NCI-H2107 (cell line): ENCODE measurements at places on chromosomes 7 and 10.

DNA sequence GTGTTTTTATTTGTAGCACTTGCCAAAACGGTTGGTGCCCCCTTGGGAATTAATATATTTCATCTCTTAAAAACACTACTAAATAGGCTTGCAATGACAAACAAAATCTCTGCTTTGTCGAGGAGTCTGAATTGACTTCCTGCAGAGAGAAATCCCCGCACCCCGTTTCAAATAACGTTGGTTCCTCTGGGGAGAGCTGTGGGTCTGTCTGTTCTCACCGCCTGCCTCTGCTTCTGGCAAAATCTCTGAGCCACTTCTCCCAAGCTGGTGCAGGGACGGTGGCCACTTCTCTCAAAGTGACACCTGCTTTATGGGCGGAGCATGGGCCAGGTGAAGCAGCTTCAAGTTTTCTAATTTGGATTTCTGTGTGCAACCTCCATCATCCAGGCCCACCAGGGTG is 186.3 kb upstream of the ADARB2 start:
- no peak for DNase-seq

GRCh38 chr7:115047958-115048720 is 126.2 kb downstream of the MDFIC start:
- no peak for DNase-seq

- no peak for DNase-seq
Observed at GRCh38 chr10:21638681-21639080, 104.6 kb downstream of the MLLT10 start.

DNA sequence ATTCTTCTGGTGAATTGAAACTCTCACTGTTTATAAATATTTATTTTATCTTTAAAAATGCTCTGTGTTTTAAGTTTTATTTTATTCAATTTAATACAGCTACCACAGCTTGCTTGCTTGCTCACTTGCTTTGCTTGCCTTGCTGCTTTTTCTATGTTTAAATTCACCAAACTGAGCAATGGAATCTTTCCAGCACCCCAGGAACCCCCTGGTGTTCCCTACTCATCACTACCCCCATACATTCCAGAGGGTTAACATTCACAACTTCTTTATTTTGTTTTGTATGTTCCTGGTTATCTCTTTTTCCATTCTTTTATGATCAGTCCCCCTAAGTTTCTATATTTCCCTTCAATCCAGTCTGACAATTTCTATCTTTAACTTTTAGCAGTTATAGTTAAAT is 166.5 kb upstream of the COL1A2 start:
- no peak for DNase-seq

GRCh38 chr7:101308245-101309085 is 13.1 kb downstream of the IFT22 start:
- DNase-seq = no peak

GRCh38 chr10:3761021-3761686 is 23.9 kb downstream of the KLF6 start:
- DNase-seq = no peak

DNA sequence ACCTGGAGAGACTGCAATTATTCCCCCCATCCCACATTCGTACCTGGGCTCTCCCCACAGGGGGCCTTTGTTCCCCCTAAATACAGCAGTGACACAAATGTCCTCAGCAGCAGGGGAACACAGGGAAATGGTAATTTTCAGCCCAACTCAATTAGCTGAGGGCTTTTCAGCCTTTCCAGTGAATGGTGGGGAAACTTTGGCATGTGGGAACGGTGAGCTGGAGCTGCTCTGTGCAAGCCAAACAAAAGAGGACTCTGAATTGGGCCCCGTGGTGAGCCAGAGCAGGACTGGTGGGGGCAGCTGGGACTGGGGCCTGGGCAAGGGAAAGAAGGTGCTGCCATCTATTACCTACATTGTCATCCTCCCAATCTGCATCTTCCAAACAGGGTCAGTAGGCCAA is 51.0 kb downstream of the FBXW4 start:
- no peak for DNase-seq

GRCh38 chr7:6705959-6706665 is 635 bp downstream of the ZNF12 start:
- no peak for DNase-seq

GRCh38 chr7:142800088-142800487 is 29.3 kb downstream of the PRSS2 start:
- DNase-seq = no peak

DNA sequence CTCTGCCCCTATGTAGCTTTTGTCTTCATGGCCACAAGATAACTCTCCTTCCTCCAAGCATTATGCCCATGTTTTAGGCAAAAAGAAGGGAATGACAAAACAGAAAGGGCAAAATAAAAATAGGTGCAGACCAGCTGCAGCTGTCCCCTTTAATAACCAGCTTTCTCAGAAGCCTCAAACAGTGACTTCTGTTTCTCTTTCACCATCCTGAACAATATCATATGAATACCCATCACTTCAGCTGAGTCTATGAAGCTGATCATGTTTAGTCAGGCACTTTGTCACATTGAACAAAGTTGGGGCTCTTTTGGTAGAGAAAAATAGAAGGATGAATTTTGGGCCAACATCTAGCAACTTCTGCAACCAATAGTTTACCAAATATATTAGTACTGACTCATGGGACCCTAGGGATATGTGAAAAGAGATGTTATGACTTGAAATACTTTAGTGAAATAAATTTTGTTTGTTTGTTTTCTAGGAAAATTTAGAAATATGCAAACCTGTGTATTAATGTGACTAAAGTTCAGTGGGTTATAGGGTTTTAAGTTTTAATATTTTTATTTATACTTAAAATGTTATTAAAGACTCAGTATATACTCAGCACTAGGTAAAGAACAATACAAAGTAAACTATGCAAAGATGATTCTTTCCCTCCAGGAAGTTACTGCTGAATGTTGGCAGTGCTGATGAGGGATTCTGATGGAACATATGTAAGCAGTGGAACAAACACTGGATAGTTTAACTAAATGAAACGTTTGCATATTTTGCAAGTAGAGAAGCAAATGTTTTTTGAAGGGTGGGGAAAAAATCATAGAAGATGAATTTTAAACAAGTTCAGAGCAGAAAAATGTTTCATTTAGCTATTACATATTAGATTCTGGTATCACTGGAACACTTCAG is 133.7 kb downstream of the FOXP2 start:
- no peak for DNase-seq

GRCh38 chr10:60903096-60903495 is 40.9 kb downstream of the RHOBTB1 start:
- DNase-seq = no peak

GRCh38 chr10:6574664-6575176 is 5.4 kb downstream of the PRKCQ start:
- DNase-seq = no peak

- no peak for DNase-seq
Observed at GRCh38 chr10:77264107-77264506, 373.5 kb downstream of the KCNMA1 start.

GRCh38 chr7:148979827-148980226 is 48.5 kb downstream of the PDIA4 start:
- DNase-seq = no peak

DNA sequence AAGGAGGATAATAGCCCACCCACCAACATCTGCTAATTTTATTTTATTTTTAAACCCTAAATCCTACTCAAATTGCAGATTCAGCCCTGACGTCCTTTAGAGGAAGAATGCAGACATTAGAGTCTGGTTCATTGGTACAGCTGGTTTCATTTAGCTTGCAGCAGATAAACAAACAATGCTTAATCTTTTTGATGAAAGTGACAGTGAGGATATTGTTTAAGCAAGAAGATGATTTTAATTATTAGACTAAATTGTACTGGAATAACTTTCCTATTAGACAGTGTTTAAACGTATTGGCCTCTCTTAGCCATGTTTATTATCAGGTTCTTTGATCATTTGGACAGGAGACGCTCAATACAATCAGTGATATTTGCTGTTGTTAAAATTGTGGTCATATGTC is 164.8 kb downstream of the CDK14 start:
- no peak for DNase-seq

DNA sequence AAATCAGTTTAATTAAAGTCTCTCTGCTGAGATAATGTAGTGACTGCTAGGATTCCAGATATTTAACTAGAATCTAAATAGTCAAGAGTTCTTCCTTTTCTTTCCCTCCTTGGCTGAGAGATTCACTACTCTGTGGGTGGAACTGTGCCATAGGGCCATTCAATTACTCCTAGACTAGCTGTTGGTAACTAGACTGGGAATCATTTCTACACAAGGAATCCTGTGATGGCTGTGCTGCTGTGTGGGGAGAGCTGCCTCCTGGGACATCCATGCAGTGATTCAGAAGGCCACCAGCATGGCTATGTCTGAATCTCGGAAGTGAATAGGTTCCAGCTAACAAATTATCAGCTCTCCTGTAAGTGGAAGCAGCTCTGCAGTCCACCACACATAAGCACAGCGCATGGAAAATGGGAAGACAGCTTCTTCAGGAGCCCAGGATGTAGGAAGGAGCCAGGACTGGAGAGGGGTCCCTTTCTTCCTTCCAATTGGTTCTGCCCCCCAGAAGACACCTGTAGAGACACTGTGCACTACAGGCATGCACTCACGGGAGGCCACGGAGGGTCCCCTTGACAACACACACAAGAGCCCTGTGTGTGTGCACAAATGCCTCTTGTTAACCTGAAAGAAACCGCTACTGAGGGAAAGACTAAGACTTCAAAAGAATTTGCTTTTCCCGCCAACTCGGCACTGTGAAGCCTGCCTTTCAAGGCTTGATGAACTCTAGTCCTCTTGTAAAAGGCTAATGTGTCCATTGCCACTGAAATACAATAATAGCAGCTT is 66.5 kb downstream of the SCRN1 start:
- DNase-seq = no peak

DNA sequence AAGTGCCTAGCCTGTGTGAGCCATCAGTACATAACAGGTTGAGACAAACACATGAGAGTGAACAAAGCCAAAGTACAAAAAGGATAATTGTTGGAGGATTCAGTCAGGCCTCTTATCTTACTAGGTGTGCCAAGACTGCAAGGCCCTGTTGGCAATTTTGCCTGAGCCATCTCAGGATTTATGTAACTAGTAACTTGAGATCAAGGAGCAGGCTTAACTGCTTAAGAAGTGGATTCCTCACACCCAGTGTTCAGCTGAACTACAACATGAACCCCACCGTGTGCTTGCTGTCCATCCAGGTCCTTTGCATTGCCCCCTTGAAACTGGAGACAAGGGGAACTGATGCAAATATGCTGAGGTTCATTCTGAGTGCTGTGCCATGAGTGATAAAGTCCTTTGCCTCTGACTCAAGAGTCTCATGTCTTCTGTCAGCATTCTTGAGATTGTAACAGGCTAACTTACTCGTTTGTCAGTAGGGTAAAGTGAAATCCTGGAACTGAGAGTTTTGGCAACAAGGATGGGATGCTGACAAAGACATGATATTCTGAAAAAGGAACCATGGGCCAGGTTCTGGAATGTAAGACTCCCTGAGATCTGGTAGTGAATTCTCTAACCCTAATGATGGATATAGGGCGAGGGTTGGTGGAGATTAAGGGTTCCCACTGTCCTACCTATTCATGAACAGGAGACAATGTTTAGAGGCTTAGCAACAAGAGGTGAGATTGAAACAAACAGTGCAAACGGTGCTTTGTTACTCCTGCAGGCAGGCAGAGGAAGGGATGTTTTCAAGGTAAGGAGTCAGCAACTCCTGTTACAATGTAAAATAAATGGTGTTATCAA is 44.1 kb upstream of the GATAD1 start:
- no peak for DNase-seq

- DNase-seq = no peak
Observed at GRCh38 chr7:831596-832166, 595 bp upstream of the SUN1 start.

DNA sequence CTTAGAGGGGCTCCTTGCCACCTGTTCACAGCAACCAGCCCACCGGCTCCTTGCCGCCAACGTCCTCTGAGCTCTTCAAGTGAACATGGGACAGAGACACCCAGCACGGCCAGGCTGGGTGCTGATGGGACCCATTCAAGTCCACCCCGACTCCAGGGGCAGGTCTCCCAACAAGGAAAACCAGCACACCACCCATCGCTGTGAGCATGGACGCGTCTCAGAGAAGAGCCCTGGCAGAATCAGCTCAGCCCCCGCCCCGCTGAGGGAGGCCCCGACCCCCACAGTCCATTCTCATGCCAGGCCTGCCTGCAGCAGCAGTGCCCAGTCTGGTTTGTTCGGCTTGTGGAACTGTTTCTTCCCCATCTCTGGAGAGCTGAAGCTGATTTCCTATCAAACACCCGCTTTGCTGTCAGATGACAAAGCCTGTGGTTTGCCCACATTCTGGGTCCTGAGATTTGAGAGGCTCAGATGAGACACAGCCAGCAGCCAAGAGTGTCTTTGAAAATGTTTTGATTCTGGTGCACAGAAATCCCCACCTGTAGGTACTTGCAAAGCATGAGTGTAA is 216.6 kb downstream of the ZMYND11 start:
- no peak for DNase-seq

- no peak for DNase-seq
Observed at GRCh38 chr7:93985101-93985500, 19.1 kb downstream of the BET1 start.

- DNase-seq = no peak
Observed at GRCh38 chr10:78931321-78932053, 137.3 kb upstream of the ZMIZ1 start.

- DNase-seq = no peak
Observed at GRCh38 chr10:120606051-120606764, 149.2 kb downstream of the PLPP4 start.

GRCh38 chr10:70324951-70325781 is 41.4 kb upstream of the NPFFR1 start:
- DNase-seq = no peak

DNA sequence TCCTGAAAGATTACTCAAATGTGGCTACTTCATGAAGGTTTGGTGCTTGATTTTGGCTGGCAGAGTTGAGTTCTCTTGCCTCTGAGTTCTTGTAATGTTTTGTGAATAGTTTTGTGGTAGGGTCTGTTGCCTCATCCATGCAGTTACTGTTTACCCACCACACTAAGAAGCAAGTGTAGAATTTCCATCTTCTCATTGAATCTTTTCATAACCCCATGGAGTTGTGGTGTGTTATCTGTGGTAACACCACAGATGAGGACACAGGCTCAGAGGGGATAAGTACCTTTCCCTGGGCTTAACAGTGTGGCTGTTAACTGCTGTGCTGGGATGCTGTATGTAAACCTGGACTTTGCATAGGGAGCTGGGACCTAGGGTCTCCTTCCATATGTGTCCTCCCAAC is 186.3 kb downstream of the CAMK1D start:
- no peak for DNase-seq

- DNase-seq = no peak
Observed at GRCh38 chr10:125283191-125283835, 123.0 kb upstream of the CTBP2 start.

GRCh38 chr10:85612378-85612775 is 754.2 kb downstream of the GRID1 start:
- no peak for DNase-seq

GRCh38 chr7:150849204-150849775 is 3.0 kb upstream of the AOC1 start:
- DNase-seq = no peak

DNA sequence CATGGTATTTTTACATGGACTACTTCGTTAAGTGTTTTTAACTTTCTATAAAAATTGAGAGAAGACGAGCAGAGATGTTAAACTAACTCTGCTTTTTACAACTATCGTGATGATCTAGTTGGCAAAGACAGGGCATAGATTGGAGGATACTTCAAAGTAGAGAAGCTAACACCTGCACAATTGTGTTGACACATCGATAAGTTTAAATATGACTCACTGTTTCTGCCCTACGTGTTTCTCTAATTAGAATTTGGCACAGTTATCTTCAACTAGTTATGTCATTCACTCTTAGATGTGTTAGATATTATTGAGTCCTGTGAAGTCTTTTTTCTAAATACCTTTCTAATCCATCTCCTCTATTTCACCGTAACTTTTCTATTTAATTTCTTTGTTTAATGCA is 68.5 kb upstream of the FERD3L start:
- DNase-seq = no peak
